Activated T-cell treated with anti-CD3 and anti-CD28 coated beads, Interleukin-2, amount 50 U/mL, for 24 hours (primary cell): ENCODE measurements at places on chromosomes 3 and 15.

- DNase-seq, result no peak
Measured at GRCh38 chr3:158918008-158918407, 116.2 kb downstream of the MFSD1 start.

DNA sequence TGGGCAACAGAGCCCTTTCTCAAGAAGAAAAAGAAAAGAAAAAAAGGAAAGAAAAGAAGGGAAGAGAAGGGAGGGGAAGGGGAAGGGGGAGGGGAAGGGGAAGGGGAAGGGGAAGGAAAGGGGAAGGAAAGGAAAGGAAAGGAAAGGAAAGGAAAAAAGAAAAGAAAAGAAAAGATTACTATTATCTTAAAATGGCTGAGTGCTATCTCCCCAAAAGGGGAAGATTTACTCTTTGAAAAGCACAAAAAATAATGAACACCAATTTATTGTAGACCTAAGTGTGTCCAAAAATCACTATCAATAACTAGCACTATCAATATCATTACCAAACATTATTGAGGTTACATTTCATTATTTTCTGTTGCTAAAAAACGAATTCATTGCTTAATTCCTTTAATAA lies 89.0 kb downstream of the ATP1B3 start:
- DNase-seq, result no peak

DNA sequence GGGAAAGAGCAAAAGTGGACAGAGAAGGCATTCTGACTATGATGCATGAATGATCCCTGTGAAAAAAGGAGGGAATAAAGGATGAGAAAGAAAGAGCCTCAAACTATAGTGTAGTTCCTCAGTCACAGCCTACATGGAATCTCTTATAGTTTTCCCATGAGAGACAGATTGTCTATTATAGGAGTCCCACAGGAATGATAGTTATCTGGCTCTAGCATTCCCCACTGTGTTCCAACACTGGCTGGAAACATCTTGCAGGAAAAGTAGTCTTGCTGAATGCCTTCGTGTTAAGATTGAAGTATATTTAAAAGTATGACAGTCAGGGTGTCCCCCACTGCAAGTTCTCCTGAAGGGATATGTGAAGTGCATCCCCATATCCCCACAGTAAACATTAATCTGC lies 641.5 kb upstream of the NECTIN3 start:
- no peak for DNase-seq

DNA sequence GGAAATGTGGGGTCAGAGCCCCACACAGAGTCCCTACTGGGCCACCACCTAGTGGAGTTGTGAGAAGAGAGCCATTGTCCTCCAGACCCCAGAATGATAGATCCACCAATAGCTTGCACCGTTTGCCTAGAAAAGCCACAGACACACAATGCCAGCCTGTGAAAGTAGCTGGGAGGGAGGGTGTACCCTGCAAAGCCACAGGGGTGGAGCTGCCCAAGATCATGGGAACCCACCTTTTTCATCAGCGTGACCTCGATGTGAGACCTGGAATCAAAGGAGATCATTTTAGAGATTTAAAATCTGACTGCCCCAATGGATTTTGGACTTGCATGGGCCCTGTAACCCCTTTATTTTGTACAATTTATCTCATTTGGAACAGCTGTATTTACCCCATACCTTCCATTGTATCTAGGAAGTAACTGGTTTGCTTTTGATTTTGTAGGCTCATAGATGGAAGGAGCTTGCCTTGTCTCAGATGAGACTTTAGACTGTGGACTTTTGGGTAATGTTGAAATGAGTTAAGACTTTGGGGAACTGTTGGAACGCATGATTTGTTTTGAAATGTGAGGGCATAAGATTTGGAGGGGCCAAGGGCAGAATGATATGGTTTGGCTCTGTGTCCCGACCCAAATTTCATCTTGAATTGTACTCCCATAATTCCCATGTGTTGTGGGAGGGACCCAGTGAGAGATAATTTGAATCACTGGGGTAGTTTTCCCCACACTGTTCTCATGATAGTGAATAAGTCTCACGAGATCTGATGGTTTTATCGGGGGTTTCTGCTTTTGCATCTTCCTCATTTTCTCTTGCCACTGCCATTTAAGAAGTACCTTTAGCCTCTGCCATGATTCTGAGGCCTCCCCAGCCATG lies 49.0 kb downstream of the CD200 start:
- no peak for DNase-seq

DNA sequence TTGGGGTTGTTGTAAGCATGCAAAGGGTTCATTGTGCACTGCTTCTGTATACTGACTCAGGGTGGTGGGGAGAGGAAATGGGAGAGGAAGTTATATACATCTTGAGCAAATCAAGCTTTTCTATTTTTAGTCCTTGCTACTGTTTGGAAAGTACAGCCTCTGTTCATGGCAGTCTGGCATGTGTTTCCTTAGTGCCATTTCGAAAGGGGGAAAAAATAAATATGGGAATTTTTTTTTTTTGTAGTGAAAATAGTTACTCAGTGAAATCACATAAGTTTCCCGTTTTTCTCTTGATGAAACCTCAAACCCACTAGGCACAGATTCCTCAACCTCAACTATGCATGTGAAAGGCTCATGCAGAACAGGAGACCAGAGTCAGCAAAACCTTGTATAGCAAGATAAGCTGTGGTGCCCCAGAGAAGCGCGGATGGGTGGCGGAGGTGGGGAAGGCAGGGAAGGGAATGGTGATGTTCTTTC lies 353.3 kb downstream of the LPP start:
- DNase-seq, result no peak

- no peak for DNase-seq
Measured at GRCh38 chr3:22117751-22118346, 366.8 kb upstream of the ZNF385D start.

GRCh38 chr15:89777073-89777751 lies 1.1 kb downstream of the MESP2 start:
- no peak for DNase-seq
